ENCODE measurements at places on chromosomes 16 and 17.

- DNase-seq, result no peak
These were observed 222.9 kb upstream of the ASIC2 start for GRCh38 chr17:33515974-33516373.

- DNase-seq, result no peak
These were observed 587 bp upstream of the PRR35 start for GRCh38 chr16:559411-560203.

DNA sequence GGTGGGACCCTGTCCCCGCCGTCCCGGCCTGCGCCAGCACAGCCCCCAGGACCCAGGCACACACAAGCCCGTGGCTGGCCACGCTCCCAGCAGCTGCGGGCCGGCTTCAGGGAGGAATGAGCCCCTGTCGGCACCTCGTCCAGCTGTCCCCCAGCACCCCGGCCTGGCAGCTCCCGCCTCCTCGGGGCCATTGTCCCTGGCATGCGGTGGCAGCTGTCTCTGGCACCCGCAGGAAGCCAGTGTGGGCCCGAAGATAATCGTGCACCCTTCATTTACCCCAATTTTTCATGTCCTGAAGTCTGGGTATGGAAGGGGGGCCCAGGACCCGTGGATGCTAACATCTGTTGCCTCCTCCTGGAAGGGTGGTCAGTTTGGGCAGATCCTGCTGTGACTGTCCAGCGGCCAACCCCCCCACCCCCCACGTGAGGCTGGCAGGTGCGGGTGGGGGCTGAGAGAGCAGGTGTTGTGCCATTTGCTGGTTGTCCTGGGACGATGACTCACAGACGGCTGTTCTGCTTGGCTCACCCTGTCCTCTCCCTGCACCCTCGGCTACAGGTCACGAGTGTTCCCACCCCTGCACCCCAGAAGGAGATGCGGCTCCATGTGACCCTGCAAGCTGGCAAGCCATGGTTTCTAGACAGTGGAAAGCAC is 4.0 kb upstream of the LMF1 start:
- DNase-seq, result no peak

DNA sequence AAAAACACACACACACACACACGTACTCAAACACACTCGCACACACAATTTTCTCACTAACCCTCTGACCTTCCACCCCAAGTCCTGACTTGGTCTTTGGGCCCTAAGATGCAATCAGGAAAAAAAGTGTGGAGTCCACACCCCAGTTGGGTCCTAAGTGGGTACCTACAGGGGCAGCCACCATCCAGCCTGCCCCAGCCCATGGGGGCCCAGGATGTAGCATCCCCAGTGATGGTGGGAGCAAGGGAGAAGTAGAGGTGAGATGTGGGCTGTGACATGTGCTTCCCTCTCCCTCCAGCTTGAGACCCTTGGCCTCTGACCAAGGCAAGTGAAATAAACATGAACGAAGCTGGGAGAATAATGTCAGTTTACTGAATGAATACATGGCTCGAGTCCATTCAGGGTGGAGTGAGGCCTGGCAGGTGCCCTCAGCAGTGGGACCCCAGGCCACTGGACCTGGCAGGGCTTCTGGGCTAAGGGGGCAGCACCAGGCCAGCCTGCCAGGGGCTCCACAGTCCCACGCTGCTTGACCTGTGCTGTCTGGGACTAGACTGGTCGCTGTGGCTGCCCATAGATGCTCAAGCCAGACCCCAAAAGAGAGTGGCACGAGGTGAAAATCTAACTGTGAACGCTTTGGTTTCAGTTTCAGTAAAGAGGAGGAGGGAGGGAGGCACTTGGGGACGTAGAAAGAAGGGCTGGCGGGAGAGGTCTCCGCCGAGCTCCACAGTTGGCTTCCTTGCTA is 73.7 kb downstream of the MRC2 start:
- DNase-seq, result no peak

DNA sequence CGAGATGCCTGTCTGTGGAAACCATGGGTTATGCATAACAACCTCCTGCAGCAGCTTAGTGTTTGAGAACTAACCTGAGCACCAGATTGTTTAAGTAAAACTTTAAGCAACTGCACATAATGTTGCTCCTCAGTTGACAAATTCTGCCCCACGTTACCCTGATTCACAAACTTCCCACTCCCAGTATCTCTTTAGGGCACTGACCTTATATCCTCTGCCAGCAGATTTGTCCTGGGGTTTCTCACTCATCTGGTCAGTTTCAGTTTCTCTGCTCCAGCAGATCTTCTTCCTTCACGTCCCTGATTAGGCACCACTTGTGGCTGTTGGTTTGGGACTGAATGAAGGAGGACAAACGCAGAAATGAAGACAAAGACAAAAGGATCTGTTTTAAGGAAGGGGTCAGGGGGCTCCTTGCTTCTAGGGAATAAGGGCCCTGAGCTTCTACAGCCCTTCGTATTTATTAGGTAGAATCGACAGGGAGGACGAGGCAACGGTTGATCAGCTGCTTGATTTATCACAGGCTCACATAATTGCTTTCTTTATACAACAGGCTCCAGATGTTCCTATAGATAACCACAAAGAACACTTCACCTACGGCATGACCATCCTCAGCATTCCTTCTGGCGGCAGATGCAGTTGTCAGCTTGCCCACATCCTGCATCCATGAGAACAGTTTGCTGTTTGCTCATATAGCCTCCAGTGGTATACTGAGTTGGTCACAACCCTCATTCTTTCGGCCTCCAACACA is 13.5 kb upstream of the ZNF689 start:
- DNase-seq, result no peak

DNA sequence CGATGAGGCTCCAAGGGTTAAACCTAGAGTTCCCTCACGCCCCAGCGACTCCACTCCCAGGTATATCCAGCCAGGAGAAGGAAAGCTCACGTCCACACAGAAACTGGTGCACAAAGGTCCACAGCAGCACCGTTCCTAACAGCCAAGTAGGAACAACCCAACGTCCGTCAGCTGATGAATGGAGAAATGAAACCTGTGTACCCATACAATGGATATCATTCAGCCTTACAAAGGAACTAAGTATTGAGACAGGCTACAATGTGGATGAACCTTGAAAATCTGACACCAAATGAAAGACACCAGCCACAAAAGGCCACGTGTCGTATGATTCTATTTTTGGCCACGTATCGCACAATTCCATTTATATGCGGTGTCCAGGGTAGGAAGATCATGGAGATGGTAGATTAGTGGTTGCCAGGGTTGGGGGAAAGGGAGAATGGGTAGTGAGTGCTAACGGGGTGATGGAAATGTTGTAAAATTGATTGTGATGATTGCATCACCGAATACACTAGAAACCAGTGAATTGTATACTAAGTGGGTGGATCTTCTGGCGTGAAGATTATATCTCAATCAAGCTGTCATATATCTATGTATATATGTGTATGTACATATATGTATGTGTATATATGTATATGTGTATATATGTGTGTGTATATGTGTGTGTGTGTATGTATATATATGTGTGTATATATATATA is 30.1 kb downstream of the NLRC3 start:
- DNase-seq, result no peak

- no peak for DNase-seq
These were observed 506.9 kb downstream of the RBFOX1 start for GRCh38 chr16:7839568-7839967.

Measured in GOT3 (cell line).